OCI-M1 (cell line): ENCODE measurements at places on chromosomes 7 and 10.

GRCh38 chr7:44116789-44117666 is 6.3 kb downstream of the POLD2 start:
- DNase-seq: no peak

DNA sequence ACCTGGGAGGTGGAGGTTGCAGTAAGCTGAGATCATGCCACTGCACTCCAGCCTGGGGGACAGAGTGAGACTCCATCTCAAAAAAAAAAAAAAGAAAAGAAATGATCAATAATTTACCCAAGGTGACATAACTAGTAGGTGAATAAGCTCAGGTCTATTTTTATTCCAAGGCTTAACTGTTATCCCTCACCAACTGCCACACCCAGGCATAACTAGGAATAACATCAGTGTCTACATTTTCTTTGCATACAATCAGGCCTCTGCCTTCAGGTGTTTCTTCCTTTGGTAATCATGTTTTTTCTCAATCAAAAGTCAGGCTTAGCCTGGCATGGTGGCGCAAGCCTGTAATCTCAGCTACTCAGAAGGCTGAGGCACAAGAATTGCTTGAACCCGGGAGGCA is 26.6 kb downstream of the CPEB3 start:
- DNase-seq: no peak

DNA sequence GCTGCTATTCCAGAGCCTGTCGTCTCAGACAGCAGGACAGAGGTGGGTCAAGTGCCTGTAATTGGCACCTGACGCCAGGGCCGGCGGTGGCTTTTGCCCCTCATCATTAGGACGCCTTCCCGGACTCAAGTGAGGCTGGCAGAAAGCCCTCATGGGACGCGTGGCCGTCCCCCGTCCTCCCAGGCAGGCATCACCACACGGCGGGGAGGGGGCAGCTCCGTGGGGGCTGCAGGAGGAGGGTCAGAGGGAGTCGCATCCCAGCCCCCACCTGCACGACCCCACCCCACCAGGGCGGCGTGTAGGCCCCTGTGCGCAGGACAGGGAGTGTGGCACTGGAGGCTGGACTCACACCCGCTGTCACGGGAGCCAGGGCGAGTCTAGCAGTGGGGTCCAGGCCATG is 16.3 kb downstream of the CFAP46 start:
- no peak for DNase-seq

DNA sequence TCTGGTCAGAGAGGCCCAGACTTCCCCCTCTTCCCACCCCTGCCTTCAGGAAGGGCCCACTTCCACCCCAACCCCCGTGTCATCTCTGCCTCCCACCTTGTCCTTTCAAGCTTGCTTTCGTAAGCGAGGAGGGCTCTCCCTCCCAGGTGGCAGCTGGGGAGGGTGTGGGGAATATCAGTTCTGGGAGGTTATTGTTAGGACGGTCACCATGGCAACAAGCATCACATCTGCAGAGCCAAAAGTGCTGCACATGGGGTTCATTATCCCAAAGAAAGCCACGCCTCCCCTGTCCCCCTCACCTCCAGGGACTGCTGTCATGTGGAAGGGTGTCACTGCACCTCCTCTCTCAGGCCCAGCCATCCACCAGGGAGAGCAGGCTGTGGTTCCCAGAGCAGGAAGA is 2.6 kb upstream of the CAMK2B start:
- no peak for DNase-seq

DNA sequence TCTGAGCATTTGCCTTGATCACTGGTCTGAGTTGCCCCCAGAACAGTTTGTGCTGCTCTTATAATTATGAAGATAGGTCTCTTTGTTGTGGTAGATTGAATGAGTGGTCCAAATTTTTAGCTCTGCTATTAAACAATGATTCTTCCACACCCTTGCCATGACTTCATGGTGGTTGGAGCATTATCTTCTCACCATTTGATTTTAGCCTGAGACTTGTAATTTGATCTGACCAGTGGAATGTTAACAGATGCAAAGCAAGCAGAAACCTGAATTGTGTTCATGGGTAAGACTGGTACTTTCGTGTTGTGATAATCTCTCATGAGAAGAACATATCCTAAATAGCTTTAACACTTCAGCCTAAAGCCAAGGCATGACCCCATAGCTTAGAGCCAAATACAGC is 139.1 kb downstream of the TFPI2 start:
- no peak for DNase-seq

GRCh38 chr7:33836797-33837355 is 68.5 kb upstream of the BMPER start:
- peak; percentile 43 for DNase-seq

- peak; percentile 87 for DNase-seq
Measured at GRCh38 chr7:12674861-12675260, 12.6 kb upstream of the ARL4A start.

- DNase-seq: no peak
Measured at GRCh38 chr7:151226560-151226874, 488 bp downstream of the ABCF2 start.

GRCh38 chr7:152366662-152367061 is 69.1 kb downstream of the KMT2C start:
- no peak for DNase-seq

DNA sequence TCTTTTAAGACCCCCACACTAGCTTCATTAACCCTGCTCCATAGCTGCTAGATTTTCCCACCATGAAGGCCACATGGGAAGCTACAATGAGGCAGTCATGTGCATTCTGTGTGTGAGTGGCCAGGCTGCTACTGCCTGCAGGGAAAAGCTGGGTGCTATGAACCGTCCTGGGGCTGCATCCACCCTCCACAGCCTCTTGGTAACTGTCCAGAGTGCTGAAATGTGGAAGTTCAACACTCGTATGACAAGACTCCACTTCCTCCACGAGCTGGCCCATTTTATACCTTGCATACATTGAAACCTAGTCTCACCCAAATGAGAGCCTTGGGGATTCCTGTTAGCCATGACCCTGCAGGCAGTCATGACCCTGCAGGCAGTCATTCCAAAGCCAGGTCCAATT is 59.4 kb downstream of the CUZD1 start:
- DNase-seq: peak; percentile 59

GRCh38 chr7:104137971-104138370 is 69.8 kb downstream of the ORC5 start:
- DNase-seq: no peak

DNA sequence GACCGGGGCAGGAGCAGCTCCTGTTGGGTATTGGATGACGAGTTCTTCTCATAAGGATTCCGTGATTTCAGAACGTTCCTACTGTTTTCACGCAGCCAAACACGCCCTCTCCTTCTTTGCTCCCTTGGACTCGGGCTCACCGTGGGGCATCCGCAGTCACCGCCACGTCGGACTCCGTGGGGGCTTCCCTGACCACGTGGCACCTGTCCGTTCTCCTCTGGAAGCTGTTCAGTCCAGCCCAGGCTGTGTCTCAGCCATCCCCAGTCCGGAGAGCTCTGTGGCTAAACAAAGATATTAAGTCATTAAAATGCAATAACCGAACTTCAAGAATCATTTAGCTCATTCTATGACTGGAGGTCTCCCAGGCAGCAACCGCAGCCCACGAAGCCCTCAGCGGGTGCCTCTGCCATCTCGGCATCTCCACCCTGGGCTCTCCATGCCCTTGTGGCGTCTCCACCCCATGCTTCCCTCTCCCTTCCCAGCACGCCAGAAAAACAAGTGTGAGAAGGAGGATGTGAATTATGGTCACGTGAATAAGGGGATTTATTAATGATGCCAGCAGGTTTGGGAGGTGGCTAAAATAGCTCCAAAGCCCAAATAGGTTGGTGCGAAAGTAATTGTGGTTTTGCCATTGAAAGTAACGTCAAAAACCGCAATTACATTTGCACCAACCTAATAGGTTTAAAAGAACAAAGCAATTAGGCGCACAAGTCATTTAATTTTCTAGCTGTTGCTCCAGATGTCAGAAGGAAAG is 224.6 kb upstream of the PPP2R2D start:
- no peak for DNase-seq

- no peak for DNase-seq
Measured at GRCh38 chr7:48628793-48629349, 295.5 kb upstream of the CDC14C start.

DNA sequence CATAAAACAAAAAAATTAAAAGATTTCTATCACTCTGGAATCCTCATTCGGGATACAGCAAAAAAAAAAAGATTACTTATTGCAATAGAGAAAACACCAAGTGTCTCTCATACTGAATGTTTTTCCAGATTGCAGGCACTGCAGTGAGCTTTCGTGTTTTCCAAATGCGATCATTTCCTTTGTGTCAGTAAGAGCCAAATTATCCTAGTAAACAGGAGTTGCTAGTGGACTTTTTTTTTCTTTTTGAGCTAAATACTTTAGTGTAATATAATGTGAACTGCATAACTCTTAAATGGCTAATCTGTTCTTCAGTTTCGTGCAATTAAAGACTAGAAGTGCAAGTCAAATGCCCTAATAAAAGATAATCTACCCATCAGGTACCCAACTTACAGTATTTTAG is 44.4 kb upstream of the TOMM7 start:
- no peak for DNase-seq

GRCh38 chr10:116082206-116082605 is 190.8 kb downstream of the GFRA1 start:
- no peak for DNase-seq

GRCh38 chr7:8354503-8354902 is 78.9 kb upstream of the NXPH1 start:
- DNase-seq: no peak

DNA sequence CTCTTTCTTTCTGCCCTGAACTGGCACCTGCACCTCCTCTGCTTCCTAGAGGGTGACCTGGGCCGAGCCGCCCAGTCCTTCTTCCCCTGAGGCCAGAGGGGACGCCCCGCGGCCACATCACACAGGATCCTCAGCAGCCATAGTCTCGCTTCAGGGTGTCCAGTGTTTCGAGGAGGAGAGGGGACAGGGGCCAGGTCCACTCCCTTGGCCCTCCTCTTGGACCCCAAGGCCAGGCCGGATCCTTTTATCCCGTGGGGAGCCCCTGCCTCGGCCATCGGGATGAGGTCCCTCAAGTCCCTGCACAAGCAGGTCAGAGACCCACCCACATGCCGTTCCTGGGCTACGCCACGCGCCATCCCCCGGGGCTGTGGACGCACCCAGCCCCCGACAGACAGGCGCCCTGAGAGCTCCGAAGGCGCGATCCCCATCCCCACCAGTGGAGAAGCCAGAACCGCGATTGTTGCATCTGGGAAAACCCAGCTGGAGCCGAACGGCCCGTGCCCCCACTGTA is 3.6 kb downstream of the BHLHA15 start:
- no peak for DNase-seq

DNA sequence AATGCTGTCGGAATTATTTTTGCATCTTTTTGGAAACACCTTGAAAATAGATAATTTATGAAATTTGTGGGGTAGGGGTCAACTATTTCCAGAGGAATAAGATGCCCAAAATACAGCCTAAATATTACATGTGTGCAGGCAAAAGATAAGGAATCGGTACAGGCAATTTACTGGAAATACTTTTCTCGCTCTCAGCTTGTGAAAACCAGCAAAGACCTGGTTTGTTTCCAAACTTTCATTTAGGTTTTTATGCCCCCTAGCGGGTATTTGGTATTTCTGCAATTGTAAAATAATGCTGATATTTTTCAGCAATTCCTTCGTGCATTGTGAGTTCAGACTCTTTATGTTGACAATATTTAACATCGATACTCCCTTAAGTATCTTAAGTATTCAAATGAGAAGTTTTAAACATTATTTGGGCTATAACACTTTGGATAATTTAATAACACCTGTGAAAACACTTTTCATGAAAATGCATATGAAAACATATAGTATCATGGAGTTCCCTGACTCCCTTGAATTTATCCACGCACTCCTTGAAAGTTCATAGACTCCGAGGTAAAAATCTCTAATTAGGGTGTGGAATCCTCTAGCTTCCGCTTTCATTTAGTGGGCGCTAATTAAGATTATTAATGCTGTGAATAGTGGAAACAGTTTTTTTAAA is 132.4 kb downstream of the TSPAN12 start:
- DNase-seq: peak; percentile 81
